GM12892 (cell line): ENCODE measurements at places on chromosomes 1 and 21.

DNA sequence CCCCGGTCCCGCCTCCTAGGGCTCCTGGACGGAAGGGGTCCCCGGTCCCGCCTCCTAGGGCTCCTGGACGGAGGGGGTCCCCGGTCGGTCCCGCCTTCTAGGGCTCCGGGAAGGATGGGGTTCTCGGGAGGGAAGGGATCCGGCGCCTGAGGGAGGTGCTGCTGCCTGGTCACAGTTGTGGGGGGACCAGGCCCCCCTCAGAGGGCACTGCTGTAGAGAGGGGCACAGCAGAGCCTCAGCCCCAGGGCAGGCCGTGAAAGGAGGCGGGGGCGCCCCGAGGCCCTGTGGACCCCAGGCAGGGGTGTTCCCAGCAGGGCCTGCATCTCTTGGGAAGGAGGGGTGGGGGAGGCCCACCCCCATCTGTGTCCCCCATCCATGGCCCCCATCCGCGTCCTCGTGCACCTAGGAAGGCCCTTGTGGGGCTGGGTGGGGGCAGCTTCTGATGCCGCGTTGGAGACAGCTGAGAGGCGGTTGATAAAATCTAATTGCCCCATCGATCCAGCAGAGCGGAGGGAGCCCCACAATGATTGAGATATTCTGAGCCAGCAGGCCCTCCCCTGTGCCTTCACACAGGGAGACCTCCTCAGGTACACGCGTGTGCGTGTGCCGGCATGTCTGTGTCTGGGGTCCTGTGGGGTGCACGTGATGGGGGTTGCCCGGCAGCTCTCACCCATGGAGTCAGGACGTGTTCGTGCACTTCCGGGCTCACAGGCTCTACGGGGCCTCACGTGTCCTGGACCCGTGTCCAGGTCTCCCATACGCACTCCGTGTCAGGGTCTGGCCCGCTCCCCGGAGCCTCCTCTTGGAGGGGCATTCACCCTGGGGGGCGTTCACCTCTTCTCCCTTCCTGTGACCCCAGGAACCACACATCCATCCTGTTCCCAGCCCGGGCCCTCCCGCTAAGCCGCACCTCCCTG is 12.9 kb downstream of the SAMD11 start:
- DNase-seq, result no peak

DNA sequence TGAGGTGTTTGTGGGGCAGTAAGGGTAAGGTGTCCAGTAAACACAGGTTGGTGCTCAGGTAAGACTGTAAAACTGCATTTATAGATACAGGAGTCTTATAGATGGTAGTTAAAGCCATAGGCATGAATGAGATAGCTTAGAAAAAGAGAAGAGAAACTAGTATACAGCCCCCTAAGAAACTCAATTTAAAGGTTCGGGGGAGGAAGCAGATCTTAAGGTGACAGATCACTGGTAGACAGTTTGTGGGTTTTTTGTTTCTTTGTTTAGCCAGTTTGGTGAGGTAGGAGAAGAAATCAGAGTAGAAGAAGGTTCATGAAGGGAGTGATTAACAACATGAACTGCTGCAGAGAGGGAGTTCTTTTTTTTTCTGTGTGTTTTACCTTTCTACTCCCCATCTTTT is 6.1 kb upstream of the AGO3 start:
- DNase-seq, result no peak

DNA sequence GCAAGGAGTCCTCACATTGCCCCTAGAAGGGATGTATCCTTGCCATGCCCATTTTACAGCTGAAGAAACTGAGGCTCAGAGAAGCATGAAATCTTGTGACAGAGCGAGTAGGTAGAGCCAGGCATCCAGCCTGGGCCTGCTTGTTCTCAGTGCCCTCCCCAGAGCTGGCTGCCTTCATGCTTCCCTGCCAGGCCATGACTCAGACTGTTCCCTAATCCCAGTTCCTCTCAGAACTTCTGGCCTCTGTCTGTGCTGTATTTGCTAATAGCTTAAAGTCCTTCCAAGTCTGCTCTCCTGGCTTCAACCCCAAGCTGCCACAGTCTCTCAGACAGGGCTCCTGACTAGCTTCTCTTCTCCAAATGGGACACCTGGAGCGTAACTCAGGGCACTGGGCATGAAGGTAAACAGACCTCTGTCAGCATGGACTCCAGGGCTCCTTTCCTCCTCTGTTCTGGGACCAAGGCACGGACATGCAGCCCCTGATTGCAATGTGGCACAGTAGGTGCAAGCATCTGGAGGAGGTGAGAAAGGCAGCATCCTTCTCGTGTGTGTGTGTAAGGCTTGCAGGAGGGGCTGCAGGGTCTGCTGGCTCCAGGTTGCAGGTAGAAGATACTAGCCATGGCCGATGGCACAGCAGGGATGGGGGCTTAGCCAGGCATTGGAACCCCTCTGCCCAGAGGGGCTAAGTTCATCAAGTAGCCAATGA is 122.7 kb downstream of the HMGB4 start:
- DNase-seq, result no peak

- DNase-seq, result no peak
Measured at GRCh38 chr1:64545118-64545843, 75.4 kb downstream of the CACHD1 start.
